LHCN-M2 (cell line): ENCODE measurements at places on chromosomes 6 and 20.

DNA sequence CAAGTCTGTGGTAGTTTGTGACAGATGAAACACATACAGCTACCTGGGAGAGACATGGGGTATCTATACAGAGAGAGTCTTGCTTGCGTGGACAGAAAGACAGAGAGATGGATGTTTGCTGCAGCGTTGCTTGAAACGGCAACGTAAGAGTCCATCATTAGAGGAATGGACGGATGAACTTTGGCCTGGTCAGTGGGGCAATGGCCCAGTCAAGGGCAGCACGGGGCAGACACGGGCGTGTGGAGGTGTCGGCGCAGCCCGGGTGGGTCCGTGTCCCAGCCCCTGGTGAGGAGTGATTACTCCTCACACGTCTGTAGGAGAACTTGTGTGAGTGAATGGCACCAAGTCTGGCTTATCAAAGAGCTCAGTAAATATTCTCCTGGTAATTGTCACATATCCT lies 21.9 kb downstream of the DACT2 start:
- no peak for DNase-seq

DNA sequence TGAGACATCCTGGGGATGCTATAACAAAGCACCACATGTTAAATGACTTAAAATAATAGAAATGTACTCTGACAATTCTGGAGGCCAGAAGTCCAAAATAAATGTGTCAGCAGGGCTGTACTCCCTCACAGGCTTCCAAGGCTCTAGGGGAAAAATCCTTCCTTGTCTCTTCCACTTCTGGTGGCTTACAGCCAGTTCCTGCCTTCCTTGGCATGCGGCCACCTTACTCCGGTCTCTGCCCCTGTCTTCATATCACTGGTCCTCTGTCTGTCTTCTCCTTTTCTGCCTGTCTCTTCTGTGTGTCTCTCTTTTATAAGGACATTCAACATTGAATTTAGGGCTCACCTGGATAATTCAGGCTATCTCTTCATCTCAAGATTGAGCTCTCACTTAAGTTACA lies 155.3 kb upstream of the SYNCRIP start:
- no peak for DNase-seq

DNA sequence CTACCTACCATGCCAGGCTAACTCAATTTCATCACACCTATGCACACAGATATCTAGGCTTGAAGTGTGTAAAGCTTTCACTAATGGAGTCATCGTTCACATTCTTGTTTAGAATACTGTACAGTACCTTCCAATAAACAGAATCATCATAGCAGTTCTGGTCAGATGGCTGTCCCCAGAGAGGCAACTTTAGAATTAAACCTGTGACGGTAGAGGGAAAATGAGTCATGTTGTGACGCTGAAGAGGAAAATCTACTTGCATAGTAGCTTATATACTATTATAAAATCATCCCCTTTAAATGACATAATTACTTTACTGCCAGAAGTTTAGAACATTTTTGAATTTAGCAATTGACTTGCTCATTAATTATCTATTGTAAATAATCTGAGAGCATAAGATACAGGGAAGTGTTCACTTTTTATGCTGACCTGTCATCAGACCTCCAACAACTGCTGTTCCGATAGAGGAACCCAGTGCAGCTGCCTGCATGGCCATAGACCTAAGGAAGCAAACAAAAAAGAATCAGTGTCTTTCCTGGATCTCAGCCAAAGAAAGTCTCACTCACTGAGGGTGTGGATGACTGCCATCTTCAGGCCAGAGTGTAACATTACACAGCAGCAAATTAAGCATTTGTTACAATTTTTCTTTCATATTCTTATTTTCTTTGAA lies 29.8 kb downstream of the RHAG start:
- DNase-seq = peak; percentile 93

GRCh38 chr6:164827537-164827936 lies 481.9 kb downstream of the C6orf118 start:
- DNase-seq = no peak

DNA sequence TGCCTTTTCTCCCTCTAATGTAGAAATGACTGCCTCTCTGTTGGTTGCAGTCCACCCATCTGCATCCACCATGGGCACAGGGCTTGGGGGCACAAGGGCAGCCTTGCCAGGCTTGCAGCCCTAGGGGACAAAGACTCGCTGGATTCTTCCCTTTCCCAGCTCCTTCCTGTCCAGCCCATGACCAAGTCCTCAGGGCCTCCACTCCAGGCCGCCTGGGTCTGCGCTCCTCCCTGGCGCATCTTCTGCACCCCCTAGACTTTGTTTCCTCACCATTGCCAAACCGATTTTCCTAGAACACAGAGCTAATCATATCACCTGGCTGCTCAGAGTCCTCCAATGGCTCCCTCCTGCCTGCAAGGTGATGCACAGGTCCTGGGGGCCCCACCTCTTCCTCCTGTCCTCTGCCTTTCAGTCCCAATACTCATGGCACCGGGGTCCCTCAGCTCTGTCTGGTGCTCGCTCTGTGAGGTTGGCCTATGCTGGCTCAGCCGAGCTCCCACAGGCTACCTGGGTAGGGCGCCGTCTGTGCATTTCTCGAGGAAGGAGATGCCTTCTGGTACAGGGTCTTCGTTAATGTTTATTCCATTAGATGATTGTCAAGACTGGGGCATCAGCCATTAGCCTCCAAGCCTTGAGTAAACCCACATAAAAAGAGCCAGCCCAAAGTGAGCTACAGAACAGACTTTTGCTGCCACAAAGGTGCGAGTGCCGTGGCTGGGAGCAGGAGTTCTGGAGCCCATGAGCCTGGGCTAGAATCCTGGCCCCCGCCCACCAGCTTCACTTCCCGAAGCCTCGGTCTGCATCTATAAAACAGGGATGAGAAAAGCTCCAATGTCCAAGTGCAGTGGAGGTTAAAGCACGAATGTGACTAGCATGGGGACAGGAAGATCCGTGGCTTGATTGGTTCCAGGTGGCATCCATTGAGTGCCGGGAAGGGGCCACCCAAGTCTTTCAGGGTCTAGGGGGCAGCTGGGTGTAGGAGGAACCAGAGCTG lies 17.7 kb downstream of the PSMG4 start:
- no peak for DNase-seq

- no peak for DNase-seq
Measured at GRCh38 chr20:51480507-51481270, 61.8 kb downstream of the NFATC2 start.

- no peak for DNase-seq
Measured at GRCh38 chr6:170135461-170135820, 155.4 kb downstream of the DLL1 start.

DNA sequence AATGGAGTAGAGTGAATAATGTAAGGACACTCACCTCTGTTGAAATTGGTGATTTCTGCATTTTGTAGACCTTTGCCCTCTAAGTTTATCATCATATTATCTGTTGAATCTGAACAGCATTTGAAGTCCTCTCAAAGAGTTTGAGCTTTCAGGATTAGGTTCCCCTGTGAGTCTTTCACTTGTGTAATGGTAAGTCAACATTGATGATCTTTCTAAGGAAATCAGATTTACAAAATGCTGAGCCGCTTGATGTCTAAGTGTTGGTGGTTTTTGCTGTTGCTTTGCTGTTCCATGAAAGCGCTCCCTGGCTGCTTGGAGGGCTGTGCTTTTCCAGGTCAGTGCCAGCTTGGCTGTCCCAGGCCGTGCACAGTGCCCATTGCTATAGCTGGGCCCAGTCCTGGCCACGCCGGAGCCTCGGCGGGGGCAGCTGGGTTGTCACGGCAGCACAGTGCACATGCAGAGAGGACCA lies 33.8 kb upstream of the KIF25 start:
- no peak for DNase-seq

DNA sequence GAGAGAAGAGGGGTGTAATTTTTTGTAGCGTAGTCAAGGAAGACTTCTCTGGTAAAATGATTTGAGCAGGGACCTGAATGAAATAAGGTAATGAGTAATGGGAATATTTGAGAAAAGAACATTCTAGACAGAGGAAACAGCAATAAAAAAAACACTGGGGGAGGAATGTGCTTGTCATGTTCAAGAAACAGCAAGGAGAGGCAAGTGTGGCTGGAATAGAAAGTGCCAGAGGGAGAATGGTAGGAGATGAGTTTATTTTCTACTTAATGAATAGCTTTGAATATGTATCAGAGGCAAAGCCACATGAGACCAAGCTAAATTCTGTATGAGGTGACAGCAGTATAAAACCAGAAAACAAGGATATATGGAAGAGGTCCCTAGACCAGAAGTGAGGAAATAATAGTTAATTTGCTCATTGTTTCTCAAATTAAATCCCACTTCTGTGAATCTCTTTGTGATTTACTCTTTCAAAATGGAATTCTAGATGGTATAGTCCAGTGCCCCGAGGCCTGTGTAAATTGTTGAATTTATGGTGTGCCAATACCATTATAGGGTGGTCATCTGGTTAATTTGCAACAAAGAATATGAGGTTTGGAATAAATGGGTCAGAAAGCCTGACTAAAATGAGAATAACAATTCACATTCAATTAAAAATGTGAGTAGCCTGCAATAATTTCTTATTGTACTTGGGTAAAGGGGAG lies 170.2 kb downstream of the CDKAL1 start:
- DNase-seq = no peak

DNA sequence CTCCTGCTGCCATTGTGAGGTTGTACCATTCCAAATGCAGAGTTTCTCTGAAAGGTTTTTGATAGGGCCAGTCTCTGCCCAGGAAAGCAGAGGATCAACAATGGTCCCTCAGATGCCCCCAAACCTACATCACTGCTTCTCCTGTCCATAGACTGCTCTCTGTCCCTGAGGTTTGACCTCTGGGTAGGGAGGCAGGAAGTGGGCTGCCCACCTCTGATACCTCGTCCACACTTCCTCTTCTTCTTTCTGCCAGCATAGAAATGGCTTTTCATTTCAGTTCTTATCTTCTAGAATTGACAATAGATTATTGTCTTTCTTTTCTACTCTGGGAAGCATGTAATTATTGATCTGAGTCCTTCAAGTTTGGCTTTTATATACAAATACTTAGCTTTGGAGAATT lies 170.6 kb downstream of the TRMT11 start:
- no peak for DNase-seq

GRCh38 chr6:8006208-8006607 lies 58.0 kb downstream of the BLOC1S5 start:
- peak; percentile 22 for DNase-seq

DNA sequence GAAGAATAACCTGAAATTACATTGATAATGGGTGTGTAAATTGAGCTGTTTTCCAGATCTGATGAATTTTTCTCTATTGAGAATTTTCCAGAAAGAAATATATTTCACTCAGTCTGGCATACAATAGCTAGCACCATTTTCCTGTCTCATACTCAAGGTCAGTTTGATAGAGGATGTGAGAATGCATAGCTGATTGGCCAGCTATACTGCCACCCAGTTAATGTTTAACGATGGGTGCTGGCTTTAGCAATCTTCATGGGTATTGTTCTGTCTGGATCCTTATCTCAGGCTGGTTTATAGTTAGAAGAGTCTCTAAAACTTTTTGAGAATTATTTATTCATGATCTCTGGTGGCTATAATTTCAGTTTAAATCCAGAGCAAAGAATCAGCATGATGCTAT lies 147.4 kb downstream of the HDGFL1 start:
- DNase-seq = no peak

- no peak for DNase-seq
Measured at GRCh38 chr20:8209061-8209460, 77.0 kb downstream of the PLCB1 start.

DNA sequence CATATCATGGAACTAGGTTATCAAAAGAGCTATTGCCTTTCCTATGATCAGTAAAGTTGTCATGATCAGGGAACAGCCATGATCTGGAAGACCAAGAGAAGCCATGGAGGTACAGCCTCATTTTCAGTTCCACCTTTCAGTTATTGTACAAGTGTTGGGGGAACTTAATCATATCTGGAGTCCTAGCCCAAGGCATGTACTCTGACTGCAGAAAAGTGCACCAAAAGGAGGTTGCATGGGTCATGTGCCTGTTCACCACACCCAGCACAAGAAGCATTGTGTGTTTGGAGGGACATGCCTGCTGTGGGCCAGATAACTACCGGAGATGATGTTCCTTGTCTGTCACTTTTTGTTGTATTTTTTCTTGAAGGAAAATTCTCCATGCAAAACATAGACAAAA lies 185.8 kb upstream of the MAN1A1 start:
- DNase-seq = no peak

DNA sequence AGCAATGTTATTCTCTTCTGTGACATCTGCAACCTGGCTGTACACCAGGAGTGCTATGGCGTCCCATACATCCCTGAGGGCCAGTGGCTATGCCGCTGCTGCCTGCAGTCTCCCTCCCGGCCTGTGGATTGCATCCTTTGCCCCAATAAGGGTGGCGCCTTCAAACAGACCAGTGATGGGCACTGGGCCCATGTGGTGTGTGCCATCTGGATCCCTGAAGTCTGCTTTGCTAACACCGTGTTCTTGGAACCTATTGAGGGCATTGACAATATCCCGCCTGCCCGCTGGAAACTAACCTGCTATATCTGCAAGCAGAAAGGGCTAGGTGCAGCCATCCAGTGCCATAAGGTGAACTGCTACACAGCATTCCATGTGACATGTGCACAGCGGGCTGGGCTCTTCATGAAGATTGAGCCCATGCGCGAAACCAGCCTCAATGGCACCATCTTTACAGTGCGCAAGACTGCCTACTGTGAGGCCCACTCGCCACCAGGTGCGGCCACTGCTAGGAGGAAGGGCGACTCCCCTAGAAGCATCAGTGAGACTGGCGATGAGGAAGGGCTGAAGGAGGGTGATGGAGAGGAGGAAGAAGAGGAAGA lies 4.6 kb downstream of the BRPF3 start:
- no peak for DNase-seq

- no peak for DNase-seq
Measured at GRCh38 chr6:52887910-52888524, 21.5 kb downstream of the GSTA3 start.

DNA sequence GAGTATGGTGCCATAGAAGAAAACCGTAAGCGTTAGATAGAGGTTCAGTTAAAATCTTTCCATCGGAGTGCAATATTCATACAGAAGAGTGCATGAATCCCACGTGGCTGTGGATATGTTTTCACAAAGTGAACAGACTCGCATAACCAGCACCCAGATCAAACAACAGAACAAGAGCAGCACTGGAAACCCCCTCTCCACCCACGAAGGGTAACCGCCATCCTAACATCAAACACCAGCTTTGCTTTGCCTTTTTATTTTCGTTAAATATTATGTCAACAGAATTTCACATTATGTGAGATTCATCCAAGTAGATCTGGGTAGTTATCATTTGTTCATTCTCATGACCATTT lies 4.7 kb downstream of the GTSF1L start:
- no peak for DNase-seq

DNA sequence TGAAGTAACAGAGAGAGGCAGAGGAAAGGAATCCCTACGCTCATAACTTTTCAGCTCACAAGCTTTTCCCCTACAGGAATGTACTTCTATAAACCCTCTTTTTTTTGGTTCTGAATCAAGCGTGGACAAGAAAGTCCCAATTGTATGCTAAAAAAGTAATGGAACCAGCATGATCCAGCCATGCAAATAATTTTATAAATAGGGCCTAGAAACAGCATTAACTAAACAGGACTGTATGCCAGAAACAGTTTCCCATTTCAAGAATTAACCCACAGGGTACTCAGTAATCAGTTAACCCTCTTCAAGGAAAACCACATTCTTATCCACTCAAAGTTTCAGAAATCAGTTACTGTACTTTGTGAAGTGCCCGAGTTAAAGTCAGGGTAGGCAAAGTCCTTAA lies 87.0 kb upstream of the HMGCLL1 start:
- DNase-seq = no peak

- DNase-seq = no peak
Measured at GRCh38 chr6:84836366-84836765, 72.0 kb upstream of the TBX18 start.

- no peak for DNase-seq
Measured at GRCh38 chr20:24915892-24916291, 33.2 kb upstream of the CST7 start.

- DNase-seq = no peak
Measured at GRCh38 chr6:75490706-75491105, 2.9 kb downstream of the FILIP1 start.
